Mesothelial cell of epicardium (in vitro differentiated cells): ENCODE measurements at places on chromosomes 4 and X.

- DNase-seq: no peak
Observed at GRCh38 chrX:107677501-107677901, 49.2 kb downstream of the PRPS1 start.

DNA sequence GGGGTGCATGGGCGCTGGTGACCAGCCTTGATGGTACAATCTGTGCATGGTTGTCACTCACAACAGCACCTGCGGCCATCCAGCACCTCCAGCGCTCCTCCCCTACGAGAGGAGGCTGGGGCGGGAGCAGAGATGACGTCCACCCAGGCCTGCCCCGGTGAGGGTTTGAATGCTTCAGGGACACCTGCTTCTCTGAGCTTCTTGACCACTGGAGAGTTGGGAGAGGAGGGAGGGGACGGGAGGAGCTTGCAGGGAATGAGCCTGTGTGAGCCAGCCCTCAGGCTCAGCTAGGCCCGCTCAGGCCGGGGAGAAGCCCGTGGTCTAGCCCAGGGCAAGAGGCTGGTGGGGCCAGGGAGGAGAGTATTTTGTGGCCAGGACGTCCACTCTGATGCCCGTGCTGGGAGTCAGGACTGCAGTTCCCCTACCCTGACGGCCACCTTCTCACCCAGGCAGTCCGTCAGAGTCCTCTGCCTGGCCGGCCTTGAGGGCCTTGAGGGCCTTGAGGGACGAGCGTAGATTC, 59.2 kb downstream of the CPZ start:
- peak; percentile 14 for DNase-seq

DNA sequence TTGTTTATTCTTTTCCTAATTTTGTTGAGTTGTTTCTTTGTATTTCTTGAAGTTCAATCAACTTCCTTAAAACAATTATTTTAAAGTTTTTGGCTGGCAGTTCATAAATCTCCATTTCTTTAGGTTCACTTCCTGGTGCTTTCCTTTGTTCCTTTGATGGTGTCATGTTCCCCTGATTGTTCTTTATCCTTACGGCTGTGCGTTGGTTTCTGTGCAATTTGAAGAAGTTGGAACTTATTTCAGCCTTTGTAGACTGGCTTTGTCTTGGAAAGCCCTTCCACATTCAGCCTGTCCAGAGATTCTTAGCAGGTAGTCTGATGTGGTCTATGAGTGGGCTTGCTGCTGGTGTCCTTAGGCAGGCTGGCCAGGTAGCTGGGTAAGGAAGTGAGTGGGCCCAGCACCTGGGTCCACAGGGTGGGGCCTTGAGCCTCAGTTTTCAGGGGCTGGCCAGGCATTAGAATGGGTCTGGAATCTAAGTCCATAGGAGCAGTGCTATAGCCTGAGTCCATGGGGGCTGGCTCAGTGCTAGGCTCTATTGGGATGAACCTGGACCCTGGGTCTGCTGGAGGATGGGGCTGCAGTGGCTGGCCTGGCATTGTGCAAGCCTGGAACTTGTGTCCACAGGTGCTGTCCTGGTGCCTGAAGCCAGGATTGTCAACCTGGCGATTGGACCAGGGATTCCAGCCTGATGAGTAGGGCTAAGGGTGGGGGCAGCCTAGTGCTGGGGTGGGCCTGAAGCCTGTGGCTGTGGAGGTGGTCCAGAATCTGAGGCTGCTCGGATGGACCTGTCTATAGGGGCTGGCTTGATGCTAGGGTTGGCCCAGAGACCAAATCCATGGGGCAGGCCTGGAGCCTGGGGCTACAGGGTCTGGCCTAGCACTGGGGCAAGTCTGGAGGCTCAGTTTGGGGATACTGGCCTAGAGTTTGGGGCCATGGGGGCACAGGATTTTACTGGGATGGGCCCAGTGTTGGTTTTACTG, 152.4 kb downstream of the STAG2 start:
- DNase-seq: no peak

DNA sequence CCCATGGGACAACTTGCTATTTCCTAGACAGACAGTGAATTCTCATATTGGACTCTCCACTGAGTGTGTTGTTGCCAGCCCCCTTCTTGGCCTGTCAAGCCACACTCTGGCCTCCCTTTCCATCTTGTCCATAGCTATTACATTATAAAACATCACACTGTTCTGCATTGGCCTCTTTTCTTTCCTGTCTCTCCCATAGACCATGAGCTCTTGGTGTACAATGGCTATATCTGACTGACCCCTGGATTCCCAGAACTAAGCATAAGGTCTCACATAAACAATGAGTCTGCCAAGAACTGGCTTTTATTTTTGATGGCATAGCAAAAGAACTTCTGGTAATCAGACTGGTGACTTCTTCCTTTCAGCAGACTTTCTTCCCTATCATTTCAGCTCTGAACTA, 23.8 kb downstream of the STARD8 start:
- no peak for DNase-seq

DNA sequence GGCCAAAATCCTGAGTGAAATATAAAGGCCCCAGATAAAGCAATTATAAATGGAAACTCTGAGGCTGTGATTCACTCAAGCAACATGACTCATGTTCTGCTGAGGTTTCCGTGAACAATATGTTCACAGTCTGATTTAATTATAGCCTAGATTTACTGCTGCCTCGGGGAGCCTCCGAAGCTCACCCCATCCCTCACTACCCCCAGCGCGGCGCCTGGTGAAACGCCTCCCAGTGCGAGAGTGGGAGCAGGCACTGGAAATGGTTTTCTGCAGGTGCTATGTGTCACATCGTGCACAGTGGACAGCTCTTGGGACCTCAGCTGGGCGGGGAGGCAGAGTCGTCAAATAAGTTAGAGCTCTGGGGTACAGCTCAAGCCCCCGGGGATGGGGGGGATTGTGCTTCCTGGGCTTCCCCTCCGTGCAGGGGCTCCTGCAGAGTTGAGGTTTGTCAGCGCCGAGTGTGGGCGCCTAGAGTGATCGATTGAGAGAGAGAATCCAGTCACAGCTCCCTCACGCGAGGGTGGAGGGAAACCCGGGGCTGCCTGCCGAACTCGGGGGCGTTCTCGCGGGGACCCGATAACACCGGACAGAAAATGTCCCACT, 110.6 kb downstream of the PHKA2 start:
- DNase-seq: no peak

DNA sequence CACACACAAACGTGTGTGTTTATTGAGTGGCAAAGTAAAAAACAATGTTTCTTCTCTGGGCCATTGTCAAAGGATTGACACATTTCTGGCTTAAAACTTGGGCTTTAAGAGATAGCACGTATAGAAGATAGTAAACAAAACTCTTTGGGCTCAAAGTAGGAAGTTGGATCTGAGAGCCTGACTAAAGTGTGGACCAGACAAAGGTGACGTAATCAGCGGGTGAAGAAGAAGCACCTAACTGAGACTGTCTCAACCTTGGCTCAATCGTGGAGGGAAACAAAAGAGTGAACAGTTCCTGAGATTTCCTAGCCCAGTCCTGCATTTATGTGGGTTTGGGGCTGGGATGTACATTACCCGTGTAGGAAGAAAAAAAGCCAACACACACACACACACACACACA, 13.7 kb downstream of the PFKFB1 start:
- DNase-seq: no peak

- no peak for DNase-seq
Observed at GRCh38 chrX:153992180-153992579, 19.6 kb downstream of the TMEM187 start.

DNA sequence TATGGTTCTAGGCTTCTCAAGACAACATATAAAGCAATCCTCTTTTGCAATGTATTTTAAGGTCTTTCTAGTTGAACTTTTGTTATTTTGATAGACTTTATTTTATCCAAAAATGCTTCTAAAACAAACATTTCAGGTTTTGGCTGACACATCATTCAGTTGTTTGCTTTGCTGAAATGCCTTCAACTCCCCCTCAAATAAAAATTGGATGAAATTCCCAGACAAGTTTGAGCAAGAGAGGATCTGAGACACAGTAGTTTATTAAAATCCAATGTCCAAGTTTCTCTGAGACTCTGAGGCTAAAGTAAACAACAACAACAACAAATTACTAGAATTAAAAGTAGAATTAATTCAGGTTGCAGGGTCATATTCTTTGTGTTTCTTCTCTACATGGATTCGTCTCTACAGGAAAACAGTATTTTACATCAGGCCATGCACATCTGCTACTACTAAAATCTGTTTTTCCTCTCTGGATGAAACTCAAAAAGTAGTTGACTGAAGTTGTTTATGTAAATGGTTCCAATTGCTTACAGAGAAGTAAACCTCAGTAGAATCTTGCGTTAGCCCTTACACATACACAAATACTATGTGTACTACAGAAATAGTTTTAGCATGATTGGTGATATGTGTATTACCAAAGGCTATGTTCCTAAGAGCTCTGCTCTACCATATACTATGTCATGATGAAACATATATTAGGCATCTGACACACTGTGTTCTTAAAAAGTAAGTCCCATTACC, 64.9 kb downstream of the PRSS12 start:
- DNase-seq: no peak

DNA sequence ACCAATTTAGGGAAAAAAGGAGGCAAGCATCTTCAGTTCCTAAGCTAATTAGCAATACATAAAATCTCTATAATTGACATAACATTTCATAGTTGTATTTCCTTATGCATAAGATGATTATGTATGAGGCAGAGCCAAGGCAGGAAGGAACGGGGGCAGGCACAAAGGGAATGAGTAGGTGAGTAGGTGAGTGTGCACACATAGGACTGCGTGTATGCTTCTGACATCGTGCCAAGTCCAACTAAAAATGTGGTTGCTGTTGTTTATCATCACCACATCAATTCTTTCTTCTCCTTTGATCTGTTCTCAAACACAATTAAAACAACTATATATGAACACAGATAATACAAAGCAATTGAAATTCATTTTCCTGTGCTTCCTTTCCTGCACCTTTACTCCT, 131.2 kb downstream of the UNC5C start:
- DNase-seq: no peak

DNA sequence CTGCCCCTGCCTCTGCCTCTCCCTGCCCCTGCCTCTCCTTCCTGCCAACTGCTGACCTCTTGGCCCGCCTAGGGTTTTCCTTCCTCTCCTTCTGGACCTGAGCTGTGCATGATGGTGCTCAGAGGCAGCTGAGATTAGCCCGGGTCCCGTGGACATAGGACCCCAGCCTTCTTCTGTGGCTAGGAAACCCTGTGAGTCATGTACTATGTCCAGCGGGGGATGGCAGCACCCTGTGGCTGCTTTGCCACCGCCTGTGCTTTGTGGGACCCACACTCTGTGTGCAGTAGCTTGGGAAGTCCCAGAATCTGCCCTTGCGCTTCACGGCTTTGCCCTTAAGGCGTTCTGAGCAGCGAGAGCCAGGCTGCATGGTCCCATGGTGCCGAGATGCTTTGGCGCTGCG, 105.5 kb upstream of the PSAPL1 start:
- DNase-seq: no peak

GRCh38 chrX:1661048-1661921, 46.4 kb downstream of the ASMT start:
- DNase-seq: no peak

GRCh38 chr4:173334891-173335752, 964 bp upstream of the HMGB2 start:
- DNase-seq: peak; percentile 73

- DNase-seq: no peak
Observed at GRCh38 chr4:59380841-59381366, 1819.2 kb upstream of the ADGRL3 start.

DNA sequence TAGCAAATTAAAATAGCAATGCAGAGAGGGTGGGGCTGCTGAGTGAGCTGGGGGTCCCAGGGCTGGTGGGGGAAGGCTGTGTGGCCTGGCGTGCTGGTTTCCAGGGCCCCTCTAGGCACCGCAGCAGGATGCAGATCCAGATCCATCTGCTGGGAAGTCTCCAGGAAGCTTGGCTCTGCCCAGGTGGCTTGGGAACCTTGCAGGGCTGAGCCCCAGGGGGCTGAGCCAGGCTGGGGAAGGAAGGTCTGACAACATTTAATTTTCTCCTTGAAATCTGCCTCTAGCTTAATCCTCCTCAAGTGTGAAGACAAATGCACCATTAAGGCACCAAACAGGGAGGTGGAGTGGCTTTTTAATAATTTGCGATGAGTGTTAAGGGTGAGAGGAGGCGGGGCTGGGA, 31.7 kb downstream of the SORCS2 start:
- no peak for DNase-seq

GRCh38 chrX:13029887-13030771, 14.3 kb downstream of the FAM9C start:
- no peak for DNase-seq

DNA sequence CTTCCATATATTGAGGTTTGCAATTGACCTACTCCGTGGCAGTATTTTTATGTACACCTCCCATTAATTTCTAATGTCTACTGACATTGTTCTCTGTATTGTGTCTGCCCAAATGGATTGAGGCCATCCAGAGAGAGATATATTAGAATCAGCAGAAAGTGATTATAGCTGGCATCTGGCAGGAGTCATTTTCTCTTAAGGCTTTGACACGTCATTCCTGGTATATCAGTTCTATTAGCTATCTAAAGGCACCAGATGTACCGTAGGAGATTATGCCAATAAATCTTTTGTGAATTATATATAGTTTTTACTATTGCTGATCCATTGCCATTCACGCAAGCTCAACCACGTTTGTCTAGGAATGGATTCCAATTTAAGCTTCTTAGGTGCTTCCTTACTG, 1026.4 kb upstream of the IGFBP7 start:
- DNase-seq: no peak

DNA sequence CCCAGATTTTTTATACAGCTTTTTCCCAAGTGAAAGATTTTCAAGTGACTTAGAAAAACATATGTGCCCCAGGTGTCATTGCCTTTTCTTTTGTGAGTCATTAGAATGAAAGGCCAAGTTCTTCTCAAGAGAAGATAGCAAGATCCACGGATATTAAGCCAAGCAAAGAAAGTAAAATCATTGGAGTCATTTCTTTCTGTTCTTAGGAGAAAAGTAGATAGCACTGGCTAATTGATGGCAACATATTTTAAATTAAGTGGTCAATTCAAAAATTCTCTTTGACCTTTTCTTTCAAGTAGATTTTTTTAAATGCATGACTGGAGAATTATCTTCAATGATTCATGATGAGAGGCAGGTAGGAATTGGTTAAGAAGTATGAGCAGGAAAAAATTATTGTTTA, 94.4 kb downstream of the HHIP start:
- no peak for DNase-seq

DNA sequence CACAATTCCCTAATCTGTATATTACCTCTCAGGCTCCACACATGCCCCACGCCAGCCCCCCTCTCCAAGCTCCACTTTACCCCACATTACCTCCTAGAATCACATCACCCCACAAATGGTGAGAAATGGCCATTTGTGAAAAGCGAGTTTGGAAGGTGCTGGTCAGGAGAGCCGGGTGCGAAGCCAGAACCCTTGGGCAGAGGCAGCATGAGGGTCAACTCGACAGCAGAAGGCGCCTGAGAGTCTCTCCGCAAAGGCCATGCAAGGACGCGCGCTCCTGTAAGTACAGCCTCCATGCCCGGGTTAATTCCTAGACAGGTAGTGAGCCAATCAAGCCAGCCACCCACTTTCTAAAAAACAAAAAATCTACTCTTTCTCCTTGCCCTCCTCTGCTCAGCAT, 42.4 kb downstream of the RHOXF2 start:
- no peak for DNase-seq
